Hepatic stellate cell (primary cell): ENCODE measurements at places on chromosomes 6 and 20.

DNA sequence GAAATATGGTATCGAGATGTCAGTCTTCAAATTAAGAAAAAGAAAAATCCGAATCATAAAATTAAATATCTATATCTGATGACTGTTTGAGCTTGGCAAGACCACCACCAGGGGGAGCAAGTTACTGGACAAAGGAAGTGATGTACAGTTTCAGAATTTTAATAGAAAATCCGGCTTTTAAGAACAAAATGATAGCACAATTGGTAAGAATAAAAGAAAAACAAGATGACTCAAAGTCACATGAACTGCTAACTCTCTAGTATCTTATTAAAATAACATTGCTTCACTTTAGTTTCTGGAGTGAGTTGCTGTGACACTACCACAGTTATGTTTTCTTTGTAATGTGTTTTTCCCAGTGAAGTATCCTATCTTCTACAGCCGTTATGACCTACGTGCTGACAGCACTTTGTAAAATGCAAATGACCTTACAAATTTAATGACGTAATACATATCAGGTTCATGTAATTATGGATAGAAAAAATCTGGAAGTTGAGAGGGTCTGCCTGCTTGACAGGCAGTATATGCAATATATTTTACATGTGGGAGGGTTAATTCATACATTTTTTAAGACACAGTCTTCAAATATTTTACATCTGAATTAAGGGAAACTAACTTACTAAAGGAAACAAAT is 405.3 kb upstream of the HS3ST5 start:
- DNase-seq, result no peak

DNA sequence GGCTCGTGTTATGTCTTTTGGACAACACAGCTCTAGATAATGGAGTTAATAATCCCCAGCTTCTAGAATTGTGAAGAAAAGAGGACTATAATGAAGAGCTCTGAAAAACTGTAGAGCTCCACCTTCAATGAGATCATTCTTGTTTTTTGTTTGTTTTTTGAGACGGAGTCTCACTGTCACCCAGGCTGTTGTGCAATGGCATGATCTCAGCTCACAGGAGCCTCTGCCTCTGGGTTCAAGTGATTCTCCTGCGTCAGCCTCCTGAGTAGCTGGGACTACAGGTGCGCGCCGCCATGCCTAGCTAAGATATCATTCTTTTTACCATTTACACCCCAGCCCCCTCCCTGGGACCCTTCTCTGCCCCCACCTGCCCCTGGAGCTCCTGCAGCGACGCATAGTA is 36.6 kb downstream of the ERGIC3 start:
- DNase-seq, result no peak

DNA sequence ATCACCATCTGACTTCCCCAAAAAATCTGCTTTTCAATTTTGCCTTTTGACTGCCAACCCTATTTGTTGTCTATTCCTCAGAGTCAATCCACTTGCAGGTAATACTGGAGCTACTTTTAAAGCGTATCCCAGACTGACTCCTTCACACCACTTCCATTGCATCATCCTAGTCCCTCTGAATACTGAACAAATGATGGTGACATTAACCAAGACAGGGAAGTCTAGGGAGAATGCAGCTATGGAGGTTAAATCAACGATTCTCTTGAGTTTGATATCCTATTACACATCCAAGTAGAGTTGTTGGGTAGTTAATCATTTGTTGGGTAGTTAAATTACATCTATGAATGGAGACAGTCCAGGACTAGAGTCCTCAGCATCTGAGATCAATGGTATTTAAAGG is 2.0 kb downstream of the OGFRL1 start:
- DNase-seq, result no peak

DNA sequence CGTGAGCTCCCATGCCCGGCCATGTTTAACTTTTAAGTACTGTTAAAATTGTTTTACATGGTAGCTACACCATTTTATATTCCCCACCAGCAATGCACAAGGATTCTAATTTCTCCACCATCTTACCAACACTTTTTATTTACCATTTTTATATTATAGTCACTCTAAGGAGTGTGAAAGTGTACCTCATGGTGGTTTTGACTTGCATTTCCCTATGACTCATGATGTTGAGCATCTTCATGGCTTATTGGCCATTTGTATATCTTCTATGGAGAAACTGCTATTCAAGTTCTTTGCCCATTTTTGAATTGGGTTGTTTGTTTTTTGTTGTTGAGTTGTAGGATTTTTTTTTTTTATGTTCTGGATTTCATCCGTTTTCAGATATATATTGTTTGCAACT is 15.6 kb upstream of the BPHL start:
- DNase-seq, result no peak

- DNase-seq, result no peak
Measured at GRCh38 chr6:122025104-122025503, 374.3 kb upstream of the HSF2 start.

- no peak for DNase-seq
Measured at GRCh38 chr6:26202811-26203583, 115.8 kb downstream of the HFE start.
